Activated CD8-positive, alpha-beta T cell treated with anti-CD3 and anti-CD28 coated beads for 36 hours (primary cell): ENCODE measurements at places on chromosomes 1 and 21.

DNA sequence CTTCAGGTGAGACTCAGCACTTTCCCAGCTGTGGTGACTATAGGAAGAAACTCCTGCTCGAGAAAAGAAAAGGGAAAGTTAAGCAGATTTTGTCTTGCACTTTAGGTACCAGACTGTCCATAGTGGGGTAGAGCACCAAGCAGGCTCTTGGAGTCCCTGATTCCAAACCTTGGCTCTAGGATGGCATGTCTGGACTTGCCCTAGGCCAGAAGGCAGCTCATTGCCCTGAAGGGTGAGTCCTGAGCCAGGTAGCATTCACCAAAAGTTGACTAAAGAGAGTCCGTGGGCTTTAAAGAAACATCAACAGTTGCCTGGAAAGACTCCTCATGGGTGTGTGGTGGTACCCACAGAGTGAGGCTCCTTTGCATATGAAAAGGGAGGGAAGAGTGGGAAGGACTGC, 145.2 kb upstream of the SNX7 start:
- no peak for DNase-seq

GRCh38 chr1:51070640-51071039, 31.4 kb upstream of the C1orf185 start:
- no peak for DNase-seq

DNA sequence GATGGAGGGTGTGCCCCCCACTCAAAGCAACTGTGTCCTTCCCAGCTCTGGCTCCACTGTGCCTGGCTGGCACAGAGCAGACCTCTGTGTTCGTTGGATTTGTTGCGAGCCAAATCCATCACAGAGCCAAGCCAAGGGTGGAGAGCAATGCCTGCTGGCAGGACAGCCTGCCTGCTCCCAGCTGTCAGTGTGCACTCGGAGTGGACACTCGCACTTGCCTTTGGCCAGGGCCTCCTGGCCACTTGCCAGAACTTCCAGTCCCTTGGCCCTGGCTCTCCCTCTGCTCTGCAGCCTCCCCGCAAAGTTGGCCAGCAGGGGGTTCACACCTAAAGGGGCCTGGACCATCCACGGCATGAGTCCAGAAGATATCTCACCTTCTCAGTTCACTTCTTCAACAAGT, 16.4 kb downstream of the HEYL start:
- DNase-seq = no peak

DNA sequence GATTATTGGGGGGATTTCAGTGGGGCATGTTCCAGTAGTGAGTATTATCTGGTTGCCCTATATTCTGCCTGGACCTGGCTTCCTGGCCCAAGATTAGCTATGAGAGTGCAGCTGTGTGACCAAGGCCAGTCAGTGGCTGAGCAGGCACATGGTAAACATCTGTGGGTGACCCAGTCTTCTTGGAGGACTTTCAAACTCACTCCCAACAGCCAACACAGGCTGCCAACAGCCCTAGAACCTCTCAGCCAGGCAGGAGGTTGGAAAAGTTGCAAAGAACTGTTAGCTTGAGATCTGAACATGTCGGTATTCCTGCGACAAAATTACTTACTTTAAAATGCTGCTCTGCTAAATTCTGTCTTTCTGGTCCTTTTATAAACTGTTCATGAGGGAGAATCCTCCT, 192.4 kb downstream of the TGFBR3 start:
- DNase-seq = no peak

DNA sequence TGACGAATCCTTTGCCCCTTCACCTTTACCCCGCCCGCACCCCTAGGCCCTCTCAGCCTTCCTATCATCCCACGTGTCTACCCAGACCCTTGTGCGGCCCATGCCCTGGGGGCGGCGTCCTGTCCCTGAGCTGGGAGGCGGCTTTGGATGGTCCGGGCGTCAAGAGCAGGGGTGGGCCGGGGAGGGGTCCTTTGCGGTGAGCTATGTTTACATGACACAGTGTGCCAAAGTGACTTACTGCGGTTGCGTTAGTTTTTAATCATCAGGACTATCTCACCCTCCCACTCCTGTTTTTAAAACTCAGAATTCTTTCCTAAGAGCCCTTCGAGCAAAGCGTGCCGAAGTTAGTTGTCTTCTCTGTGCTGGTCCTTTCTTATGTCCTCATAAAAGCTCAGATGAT, 144.6 kb downstream of the PGBD5 start:
- DNase-seq = no peak

- DNase-seq = no peak
Measured at GRCh38 chr1:166080277-166080966, 86.4 kb downstream of the FAM78B start.

- no peak for DNase-seq
Measured at GRCh38 chr21:21324297-21324696, 326.1 kb downstream of the NCAM2 start.
